ENCODE measurements at places on chromosomes 6 and 20.

- no peak for DNase-seq
Measured at GRCh38 chr6:84772428-84773132, 8.2 kb upstream of the TBX18 start.

- DNase-seq: no peak
Measured at GRCh38 chr6:138037009-138037504, 70.2 kb downstream of the PERP start.

DNA sequence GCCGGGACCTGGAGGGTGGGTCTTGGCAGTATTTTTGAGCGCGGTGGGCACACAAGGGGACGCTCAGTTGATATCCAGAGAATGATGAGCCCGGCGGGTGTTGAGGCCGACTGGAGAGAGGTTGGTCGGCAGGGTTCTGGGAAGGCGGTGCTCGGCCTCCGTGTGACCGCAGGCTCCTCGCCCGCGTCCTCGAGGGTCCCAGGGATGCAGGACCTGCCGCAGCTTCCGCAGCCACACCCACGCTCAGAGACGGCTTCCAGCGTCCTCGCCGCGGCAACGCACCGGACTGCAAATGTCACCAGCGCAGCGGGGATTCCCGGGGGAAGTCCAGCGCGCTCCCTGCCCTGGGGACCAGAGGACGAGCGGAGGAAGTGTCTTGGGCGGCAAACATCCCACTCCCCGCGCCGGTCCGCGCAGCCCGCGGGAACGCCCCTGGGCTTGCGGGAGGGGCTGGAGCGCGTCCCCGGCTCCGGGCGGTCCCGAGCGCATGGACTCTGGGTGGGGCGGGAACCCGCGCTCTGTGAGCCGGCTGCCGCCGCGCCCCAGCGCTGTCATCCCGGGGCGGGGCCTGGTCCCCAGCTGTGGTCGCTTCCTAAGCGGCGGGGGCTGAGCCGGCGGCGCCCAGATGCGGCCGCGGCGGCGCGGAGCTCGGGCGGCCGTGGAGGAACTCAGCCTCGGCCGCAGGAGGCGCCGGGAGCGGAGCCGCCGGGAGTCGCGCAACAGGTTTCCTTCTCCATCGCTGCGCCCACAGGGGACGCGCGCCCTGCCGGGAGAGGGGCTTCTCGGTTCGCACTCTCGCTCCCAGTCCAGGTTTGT, at the start of gene STX11:
Gene STX11, plus strand, starts transcription at position 624 of the 816 bp plus-strand sequence. CDS start 36,111 bp downstream, outside the sequence.
- DNase-seq: peak; percentile 68

DNA sequence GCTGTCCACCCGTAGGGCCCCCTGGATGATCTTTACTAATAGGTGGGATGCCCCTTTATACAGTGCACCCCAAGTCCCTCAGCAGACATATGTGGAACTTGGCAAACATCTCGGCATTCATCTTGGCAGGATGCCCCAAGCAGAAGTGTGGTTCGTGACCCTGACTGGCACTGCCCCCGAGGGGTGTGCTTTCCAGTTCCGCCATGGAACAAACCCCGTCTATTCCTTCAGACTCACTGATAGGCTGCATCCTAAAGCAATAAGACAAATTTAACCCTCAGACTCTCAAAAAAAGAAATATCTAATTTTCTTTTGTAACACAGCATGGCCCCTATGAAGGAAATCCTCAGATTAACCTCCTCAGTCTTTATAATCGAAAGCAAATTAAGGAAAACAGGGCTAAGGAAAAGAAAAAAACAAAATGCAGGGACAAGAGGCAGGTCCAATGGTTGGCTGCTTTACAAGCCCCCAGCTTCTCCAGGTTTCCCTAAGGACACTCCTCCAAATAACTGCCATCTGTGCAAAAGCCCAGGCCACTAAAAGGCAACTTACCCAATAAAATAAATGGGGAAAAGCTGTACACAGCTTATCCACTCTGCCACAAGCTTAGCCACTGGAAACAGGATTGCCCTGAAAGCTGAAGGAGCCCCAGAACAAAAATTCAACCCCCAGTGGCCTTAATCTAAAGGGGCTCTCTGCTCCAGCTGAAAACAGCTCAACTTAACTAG, 30.5 kb upstream of the RIPK1 start:
- DNase-seq: no peak

DNA sequence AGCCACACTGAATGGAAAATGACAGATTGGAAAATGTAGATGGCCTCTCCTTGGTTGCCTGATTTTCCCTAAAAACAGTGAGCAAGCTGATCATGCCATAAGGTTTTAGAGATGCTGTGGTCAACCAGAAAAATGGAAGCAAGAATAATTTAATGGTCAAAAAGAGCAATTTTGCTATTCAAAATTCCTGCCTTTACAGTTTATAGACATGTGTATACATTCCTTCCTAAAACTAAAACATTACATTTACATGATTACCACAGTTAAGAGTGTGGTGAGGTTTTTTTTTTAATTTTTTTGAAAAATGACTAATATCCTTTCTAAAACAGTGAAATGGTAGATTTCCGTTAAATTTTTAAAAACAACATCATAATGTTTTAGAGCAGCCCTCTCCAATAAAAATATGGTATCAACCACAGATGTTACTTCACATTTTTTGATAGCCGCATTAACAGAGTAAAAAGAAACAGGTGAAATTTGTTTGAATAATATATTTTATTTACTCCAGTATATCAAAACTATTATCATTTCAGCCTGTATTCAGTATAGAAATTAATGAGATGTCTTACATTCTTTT, 407.0 kb upstream of the SOX4 start:
- DNase-seq: no peak

GRCh38 chr6:14141351-14142062, 23.9 kb downstream of the CD83 start:
- no peak for DNase-seq

- DNase-seq: no peak
Measured at GRCh38 chr6:116866281-116866871, 10.7 kb upstream of the RFX6 start.

GRCh38 chr20:36030149-36030548, 61.8 kb downstream of the CNBD2 start:
- no peak for DNase-seq

DNA sequence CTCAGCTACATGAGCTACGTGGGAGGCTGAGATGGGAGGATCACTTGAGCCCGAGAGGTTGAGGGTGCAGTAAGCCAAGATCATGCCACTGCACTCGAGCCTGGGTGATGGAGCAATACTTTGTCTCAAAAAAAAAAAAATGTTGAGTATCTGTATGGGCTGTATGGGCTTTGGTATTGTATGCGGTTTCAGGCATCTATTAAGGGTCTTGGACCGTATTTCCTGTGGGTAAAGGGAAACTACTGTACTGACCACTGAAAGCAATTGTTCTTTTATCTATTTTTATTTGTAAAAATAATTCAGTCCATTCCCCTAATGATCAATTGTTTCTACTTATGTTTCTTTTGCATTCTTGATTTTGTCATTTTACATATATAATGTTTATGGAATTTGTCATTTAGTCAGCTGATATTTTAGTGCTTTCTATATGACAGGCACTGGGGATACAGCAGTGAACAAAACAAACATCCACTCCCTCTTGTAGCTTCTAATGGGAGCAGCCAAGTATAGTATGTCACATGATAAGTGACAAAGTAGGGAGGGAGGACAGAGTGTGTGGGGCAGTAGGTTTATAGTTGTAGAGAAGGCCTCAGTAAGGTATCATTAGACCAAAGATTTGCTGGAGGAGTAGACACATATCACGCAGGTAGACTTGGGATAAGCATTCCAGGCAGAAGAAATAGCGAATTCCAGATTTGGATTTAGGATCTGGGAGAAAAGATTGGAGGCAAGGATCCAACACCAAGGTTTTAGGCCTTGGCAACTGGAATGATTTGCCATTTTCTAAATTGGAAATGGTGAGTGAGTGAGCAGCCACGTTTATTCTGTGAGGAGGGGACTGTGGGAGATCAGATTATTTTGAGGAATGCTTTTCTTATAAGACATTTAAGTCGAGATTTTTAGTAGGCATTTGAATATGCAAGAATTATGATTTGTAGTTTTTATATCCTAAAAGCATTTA, 6.0 kb downstream of the PCMT1 start:
- DNase-seq: no peak

- DNase-seq: no peak
Measured at GRCh38 chr20:45496166-45496565, 19.3 kb downstream of the SPINT3 start.

DNA sequence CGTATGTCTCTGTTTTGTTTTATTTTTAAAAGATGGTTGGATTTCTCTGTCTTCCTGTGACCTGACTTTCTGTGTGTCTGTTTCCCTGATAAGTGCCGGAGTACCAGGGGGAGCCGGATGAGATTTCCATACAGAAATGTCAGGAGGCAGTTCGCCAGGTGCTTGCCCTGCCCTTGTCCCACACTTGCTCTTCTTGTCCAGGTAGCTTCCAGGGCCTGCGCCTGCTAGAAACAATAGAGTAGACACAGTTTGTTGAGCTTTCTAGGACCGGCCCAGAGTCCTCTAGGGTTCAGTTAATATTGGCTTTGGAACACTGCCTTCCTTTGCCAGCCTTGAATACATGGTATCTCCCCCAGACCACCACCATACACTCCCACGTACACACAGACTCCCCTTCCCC, 3.9 kb downstream of the ITPA start:
- no peak for DNase-seq

GRCh38 chr6:26158076-26158580, 70.9 kb downstream of the HFE start:
- DNase-seq: peak; percentile 81

GRCh38 chr6:150514806-150515380, 84.8 kb upstream of the PLEKHG1 start:
- no peak for DNase-seq

DNA sequence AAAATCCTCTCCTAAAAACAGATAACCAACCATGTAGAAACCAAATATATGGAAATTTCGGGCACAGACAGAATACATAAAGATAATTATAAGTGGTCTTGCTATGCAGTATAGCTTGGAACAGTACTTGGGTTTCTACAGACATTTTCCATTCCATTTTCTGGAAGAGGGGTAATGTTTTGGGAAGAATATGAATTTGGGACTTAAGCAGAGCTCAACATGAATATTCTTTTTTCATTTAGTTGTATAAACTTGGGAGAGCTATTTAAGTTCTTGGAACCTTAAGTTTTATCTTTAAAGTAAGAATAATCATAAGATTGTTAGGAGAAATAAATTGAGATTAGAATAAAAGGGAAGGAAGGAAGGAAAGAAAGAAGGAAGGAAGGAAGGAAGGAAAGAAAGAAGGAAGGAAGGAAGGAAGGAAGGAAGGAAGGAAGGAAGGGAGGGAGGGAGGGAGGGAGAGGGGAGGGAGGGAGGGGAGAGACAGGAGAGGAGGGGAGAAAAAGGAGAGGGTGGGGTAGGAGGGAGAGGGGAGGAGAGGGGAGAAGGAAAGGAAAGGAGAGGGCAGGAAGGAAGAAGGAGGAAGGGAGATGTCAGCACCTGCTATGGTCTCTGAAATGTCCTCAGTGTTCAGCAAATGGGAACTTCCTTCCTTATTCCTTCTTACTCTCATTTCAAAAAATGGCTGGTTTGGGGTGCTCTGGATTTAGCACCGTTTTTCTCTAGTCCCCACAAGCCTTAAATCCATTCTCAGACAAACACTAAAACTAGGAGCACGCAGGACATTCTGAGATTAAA, 248.3 kb downstream of the LY86 start:
- no peak for DNase-seq

DNA sequence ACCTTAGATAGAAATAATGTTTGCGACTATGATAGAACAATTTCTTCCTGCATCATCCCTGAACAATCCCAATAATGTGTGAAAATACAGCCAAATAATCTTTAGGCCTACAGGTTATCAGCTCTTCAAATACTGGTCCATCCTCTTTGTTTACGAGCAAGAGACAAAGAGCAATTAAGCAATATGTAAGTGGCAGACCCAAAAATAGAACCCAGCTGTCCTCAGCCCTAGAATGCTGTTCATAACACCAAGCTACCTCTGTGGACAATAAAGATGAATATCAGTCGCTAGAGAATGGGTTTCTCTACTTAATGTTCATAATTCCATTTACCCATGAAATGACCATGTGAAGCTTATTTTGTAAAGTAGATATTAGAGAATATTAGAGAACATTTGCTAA, 28.4 kb upstream of the OSTM1 start:
- DNase-seq: no peak

DNA sequence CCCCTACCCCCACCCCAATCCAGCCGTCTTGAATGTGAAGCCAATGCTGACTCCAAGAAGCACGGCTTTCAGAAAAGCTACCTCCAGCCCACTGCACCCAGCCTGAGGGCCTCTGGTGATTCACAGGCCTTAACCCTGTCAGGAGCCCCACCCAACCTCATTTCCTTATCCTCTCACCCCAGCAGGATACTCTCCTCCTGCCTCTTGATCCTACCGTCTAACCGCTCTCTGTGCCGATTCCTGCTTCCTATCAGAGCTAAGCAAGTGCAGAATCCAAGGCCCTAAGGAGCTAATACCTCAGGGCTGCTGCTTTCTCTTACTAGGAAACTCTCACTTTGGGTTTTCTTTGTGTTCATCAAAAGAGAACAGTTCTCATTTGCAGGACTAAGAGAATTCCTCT, 47.2 kb downstream of the TRERF1 start:
- DNase-seq: no peak

GRCh38 chr6:23456396-23456795, 669.6 kb upstream of the NRSN1 start:
- DNase-seq: no peak

DNA sequence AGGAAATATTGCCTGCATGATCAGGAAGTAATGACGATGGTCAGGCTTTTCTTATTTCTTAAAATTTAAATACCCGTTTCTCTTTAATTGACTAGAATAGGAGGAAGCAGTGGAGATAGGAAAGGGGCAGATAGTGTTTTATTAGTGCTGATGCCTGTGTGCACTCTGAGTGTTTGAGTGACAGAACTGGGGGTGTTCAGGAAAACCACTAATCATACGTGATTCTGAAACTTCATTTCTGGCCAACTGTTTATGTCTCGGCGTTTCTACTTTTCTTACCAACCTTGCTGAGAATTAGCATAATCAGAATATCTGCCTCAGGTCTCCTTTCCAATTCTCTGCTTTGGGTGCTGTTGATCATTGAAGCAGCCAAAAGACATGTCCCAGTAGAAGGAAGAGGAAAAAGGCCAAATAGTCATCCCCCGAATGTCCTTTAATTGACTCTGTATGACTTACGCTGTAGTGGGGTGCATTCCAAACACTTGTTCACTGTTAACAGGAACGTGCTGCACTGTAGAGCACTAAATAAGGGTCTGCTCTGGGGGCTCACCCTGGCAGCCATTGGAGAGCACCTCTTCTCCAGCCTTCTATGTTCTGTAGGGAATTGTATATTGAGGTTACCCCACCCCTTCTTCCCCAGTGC, 152.9 kb downstream of the JARID2 start:
- DNase-seq: no peak

- DNase-seq: no peak
Measured at GRCh38 chr6:119590066-119590465, 240.5 kb upstream of the MAN1A1 start.

- DNase-seq: no peak
Measured at GRCh38 chr20:56014998-56015397, 9.7 kb upstream of the CBLN4 start.
